ENCODE measurements at places on chromosomes 6 and 20.

DNA sequence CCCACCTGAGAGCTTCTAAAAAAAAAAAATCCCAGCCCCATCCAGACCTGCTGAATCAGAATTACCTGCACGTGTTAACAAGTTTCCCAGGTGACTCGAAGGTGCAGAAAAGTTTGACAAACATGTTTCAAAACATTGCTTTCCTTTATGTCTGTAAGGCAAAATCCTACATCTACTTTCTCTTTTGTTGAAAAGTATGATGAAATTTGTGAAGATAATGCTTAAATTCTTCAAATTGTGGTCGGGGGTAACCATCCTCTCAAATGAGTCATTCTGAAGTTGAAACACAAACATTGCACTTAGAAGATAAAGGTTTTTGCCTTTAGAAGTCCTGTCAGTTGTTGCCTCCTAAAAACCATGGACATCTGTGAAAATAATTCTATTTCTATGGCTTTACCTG lies 429.7 kb downstream of the EPHA7 start:
- no peak for DNase-seq

DNA sequence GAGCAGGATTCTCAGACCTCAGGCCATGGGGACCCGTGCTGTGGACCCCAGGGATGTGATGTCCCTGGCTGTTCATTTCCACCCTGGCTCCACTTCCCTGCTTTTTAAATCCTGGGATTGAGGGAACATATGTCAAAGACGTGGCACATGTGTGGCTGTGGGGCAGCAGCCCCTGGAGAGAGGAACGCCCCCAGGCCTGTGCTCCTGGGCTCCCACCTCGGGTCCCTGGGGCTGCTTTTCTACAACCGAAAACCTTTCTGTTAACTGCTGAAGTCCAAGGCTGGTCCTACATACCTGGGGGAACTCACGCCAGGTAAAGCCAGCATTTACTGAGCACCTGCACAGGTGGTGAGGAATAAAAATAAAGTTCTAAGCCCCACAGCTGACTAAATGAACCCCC lies 102.3 kb upstream of the FRMD1 start:
- no peak for DNase-seq

- DNase-seq: no peak
These were observed 48.6 kb downstream of the NEDD9 start for GRCh38 chr6:11183761-11184362.

DNA sequence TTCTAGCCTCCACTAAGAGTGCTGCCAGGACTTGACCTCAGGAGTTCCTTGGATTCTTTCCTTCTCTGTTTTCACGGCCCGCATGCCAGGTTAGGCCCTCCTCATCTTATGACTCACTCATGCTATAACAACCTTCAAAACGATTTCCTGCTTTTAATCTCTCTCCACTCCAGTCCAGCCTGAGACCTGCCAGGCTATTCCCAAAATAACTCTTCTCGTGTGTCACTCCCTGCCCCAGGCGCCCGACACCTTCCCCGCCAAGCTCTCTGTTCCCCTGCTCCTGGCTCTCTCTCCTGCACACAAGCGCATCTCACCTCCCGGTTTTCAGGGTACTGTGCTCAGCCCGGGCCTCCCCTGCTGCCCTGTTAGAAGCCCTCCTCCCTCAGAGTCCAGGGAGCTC lies 64.1 kb upstream of the RPS6KA2 start:
- no peak for DNase-seq

GRCh38 chr6:45991189-45991588 lies 24.5 kb downstream of the CLIC5 start:
- DNase-seq: no peak

DNA sequence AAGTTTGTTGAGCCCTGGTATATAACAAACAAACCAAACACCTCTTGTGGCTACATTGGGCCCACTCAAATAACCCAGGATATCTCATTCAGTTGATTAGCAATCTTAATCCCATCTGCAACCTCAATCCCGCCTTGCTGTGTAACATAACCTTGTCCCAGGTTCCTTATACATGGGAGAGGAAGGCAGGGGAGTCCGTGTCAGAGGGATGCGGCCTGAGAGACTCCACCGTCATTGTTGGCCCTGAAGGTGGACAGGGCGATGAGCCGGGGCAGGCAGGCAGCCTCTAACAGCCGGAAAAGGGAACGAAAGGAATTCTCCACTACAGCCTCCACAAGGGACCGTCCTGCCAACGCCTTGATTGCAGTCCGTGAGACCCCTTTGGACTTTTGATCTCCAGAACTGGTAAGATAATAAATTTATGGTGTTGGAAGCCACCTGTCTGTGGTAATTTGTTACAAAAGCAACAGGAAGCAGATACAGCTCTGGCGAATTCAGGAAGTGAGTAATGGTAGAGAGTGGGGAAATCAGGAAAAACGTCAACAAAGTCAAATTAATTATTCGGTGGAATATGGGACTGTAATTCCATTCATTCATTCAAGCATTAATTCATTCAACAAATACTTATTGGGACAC lies 124.5 kb upstream of the SALL4 start:
- no peak for DNase-seq

DNA sequence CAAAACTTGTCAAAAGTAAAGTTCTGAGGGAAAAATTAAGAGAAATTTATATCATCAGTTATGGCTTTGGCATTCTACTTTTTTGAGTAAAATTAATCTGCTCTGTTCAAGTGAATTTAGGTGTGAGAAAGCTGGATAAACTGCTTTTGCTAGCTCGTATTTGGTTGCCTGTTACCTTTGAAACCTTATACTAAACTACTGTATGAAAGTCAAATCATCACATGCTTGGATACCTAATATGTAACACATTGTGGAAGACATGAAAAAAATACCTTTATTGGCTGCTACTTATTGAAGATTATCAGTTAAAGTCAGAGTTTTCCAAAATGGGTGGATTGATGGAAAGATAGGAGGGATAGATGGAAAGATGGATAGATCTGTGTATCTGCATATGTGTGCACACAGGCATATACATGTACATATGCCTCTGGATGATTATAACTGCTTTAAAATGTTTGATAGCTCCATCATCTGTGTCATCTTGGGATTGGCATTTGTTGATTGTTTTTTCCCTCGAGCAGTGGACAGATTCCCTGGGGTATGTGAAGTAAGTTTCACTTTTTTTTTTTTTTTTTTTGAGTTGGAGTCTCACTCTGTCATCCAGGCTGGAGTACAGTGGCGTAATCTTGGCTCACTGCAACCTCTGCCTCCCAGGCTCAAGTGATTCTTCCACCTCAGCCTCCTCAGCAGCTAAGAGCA lies 24.3 kb downstream of the SCAF8 start:
- no peak for DNase-seq

GRCh38 chr6:147986846-147987245 lies 355.8 kb upstream of the SASH1 start:
- DNase-seq: no peak

GRCh38 chr20:46696791-46697279 lies 7.6 kb upstream of the TP53RK start:
- no peak for DNase-seq

- DNase-seq: peak; percentile 36
These were observed 694 bp downstream of the SLC17A9 start for GRCh38 chr20:62952968-62953838.

- DNase-seq: no peak
These were observed 185.1 kb upstream of the RAB32 start for GRCh38 chr6:146358431-146359046.

DNA sequence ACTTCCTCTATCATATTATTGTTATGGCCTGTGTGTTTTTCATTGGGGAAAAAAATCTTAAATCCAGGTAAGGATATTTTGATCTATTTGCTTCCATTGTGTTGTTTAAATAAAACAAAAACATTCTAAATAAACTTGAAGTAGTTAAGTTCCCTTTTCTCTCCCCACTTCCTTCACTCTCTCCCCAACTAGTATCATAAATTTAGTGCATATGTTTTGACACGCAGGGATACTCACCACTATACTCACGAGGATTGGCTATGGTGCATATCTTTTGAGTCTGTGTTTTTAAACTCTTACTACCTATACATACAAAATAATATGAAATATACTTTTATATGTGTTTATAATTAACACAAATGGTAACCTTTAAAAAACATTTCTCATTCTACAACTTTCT lies 5.2 kb downstream of the TTLL9 start:
- no peak for DNase-seq

DNA sequence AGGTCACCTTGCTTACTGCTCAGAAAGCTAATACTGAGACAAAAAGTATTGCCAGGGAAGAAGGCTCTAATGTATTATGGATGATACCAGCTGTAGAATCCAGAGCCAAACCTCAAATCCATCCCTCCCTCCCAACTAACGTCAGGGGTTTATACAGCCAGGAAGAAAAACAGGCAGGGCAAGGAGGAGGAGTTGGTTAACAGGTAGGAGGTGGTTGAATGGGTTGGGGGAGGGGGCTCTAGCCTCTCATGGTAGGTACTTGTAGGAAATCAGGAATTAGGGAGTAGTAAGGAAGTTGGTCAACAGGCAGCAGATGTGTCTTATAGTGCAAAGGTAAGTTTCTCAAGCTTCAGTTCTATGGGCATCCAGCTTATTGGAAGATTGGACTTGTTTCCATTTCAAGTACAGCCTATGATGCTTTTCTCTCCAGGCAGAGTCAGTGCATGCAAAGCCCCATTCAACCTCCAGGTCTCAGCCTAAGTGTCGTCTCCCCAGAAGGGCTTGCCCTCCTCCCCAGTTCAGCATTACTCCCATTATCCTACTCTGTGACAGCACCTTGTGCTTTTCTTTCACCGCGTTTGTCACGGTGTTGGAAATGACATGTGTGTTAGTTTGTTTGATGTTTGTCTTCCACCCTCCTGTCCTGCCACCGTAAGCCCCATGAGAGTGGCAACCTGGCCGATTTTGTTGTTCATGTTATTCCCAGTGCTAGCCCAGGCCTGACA lies 38.1 kb downstream of the PNLDC1 start:
- no peak for DNase-seq

- no peak for DNase-seq
These were observed 12.7 kb downstream of the SMAP1 start for GRCh38 chr6:70680396-70680795.

GRCh38 chr6:159609652-159610178 lies 83.3 kb downstream of the SOD2 start:
- DNase-seq: no peak

- no peak for DNase-seq
These were observed 12.1 kb downstream of the SS18L1 start for GRCh38 chr20:62155428-62156253.

- no peak for DNase-seq
These were observed 533 bp downstream of the CFB start for GRCh38 chr6:31946370-31946885.

DNA sequence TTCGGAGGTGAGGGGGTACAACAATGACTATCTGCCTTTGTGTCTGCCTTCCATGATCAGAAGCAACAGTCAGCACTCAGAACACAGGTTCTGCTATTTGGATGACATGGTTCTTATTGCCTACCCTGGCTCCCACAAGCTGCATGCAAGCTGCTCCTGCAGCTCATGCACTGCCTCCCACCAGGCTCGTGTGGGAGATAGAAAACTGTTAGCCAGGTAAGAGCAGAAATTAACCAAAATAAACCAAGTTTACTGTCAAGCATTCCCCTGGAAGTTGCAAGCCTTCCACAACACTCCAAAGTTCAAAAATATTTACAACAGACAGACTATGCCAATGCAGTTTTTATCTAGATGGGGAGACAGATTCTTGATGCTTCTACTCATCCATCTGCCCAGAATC lies 31.0 kb downstream of the OPRM1 start:
- no peak for DNase-seq

- no peak for DNase-seq
These were observed 116.2 kb downstream of the SCP2D1 start for GRCh38 chr20:18929800-18930199.

- DNase-seq: no peak
These were observed 1.2 kb upstream of the TBXT start for GRCh38 chr6:166168616-166169548.

DNA sequence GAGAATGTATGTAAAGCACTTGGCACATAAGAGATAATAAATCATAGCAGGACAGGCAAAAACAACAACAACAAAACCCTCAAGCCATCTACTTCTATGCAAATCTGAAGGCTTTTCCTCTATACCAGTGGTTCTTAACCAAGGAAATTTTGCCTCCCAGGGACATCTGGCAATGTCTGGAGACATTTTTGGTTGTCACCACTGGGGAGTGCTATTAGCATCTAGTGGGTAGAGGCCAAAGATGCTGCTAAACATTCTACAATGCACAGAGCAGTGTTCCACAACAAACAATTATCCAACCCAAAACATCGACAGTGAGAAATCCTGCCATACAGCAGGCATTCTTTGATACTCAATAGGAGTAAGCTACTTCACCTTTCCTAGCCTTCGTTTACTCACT lies 28.2 kb downstream of the NDRG3 start:
- peak; percentile 15 for DNase-seq

- DNase-seq: no peak
These were observed 17.0 kb downstream of the MDGA1 start for GRCh38 chr6:37680668-37681067.

GRCh38 chr6:64672131-64672530 lies 1034.9 kb downstream of the EYS start:
- DNase-seq: no peak

GRCh38 chr6:127517693-127518092 lies 1.4 kb downstream of the MTCL3 start:
- DNase-seq: no peak

DNA sequence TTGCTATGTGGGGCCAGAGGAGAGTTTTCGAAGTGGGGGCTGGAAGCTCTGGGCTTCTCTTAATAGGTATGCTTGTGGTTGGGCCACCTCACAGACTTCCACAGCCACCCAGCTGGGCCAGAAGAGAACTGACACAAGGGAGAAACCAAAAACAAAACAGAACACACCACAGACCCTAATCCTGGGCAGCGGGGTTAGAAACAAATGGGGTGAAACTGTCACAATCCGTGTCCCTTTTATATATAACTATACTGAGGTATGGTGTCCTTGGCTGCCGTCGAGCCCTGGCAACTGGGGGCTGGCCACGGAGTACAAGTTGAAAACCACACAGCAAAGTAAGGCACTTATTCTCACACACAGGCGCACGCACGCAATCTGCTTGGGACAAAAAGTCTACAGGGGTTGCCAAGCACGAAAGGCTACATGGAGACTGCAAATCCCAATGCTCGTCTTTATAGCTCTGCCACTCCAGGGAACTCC lies 78.3 kb downstream of the TRAM2 start:
- DNase-seq: no peak

GRCh38 chr6:112651239-112651638 lies 304.1 kb downstream of the RFPL4B start:
- no peak for DNase-seq

DNA sequence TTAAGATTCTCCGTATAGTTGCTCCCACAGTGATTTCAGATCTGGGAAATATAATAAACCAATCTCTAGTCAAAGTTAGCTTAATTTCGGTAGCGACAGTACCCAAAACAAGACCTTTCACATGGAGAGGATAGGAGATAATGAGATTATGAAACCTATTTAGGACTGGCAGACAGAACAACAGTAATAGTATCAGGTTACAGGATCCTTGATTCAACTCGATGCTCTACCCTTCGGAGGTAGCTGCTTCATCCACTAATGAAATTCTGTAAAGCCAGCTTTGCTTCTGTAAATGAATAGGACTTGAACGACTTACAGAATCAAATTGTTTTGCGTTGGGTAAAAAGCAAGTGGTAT lies 534 bp upstream of the AKIRIN2 start:
- no peak for DNase-seq

Measured in erythroblast (primary cell).